Calu3 (cell line): ENCODE measurements at places on chromosomes 7 and 10.

- no peak for DNase-seq
Measured at GRCh38 chr10:88097536-88097935, 234.1 kb downstream of the PTEN start.

GRCh38 chr10:24981161-24981710, 28.8 kb upstream of the PRTFDC1 start:
- DNase-seq, result no peak

- no peak for DNase-seq
Measured at GRCh38 chr7:7769710-7770627, 51.6 kb upstream of the RPA3 start.

DNA sequence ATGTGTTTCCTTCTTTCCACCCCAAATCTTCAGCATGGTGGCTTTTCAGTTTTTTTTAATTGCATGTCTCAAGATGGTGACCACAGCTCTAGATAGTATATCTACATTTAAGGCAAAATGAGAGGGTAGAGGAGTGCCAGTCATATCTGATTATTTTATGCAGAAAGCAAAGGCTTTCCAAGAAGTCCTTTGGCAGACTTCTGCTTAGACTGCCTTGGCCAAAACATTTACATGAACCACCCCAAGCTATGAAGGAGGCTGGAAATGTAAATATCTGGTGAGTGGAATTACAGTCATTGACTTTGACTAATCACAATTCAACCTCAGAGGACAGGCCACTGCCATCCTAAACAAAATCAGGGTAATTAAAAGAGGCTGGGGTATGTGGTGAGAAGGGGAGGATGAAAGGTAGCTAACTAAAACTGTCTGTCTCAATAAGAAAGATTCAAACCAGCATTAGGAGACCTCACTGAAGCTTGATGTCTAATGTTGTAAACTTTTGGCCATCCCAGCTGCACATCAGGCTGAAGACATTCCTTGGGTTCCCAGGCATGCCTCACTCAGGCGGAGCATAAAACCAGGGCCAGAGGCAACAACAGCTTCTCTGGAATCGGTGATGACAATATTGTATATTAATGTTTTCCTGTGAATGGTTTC, 53.4 kb downstream of the PPP1R3C start:
- DNase-seq, result no peak

DNA sequence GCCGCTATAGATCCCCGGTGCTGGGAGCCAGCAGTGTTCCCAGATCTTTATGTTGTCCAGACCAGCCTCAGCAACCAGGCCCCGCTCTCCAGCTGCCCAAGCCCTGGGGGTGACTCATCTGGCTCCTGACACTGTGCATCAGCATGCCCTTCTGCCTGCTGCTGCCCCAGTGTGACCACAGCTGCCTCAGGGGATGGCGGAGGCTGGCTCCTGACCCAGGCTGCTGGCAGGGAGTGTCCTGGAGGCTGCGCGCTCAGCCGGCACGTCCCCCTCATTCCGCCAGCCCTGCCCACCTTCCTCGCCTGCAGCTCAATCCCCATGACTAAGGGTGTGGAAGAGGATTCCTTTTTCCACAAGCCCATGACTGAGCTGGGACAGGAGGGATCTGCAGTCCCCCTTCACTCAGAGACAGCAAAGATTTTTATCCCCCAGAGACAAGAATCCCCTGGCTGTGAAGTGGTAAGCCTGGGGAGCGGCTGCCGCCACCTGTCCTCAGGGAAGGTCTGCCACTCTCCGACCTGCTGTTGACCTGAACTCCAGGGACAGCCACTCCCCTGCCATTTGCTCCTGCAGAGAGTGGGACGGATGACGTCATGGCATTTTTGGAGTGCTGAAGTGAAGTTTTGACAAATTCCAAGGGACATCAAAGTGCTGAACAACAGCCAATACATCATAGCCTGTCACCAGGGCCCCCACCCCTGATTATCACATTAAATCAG, 182.8 kb upstream of the BMPER start:
- DNase-seq, result peak; percentile 75

DNA sequence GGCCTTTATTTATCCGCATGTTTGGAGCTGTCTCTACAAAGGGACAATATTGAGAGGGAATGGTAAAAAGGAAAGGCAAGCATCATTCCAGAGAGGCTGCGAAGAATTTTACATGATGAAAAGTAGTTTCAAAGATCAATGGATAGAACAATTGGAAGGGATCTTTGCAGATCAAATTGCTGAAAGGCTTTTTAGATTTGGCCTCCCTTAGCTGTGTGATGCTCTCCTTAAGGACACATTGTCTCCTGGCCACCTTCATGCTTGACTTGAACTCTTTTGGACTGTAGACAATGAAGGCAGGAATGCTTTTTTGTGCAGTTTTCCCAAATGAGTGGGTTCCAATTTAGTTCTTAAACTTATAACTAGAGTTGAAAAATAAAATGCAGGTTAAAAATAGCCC, 344.7 kb downstream of the ARL4A start:
- DNase-seq, result no peak

DNA sequence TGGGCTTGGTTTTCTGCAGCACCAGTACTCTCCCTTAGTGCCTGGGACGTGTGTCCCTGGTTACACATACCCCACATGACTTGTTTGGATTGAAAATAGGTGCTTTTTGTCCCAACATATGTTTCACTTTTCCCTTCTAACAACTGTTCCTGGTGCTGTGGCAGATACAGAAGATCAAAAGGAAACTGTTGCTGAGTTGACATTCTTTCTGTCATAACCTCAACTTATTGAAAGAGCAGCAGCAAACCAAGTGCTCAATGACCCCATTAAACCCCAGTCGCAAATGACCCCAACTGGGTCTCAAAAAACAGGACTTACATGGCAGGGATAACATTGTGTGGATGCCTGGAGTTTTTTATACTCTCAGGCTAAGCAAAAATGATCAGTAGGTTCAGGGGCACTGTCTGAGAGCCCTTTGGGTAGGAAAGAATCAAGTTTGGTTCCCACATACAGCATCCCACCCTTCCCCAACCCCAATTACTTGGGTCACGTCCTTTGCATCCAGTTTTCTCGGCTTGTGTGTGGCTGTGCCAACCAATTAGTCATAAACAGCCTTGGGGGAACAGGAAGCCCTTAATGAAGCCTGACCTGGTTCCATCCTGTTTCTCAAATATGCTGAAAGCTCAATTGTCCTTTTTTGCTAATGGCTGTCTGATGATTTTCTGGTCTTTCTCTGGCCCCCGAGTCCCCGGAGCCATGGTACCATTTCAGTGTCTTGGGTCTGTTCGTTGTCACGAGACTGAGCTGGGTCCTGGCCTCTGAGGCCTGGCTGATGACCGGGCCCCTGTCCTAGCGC, 4.9 kb downstream of the HKDC1 start:
- no peak for DNase-seq

DNA sequence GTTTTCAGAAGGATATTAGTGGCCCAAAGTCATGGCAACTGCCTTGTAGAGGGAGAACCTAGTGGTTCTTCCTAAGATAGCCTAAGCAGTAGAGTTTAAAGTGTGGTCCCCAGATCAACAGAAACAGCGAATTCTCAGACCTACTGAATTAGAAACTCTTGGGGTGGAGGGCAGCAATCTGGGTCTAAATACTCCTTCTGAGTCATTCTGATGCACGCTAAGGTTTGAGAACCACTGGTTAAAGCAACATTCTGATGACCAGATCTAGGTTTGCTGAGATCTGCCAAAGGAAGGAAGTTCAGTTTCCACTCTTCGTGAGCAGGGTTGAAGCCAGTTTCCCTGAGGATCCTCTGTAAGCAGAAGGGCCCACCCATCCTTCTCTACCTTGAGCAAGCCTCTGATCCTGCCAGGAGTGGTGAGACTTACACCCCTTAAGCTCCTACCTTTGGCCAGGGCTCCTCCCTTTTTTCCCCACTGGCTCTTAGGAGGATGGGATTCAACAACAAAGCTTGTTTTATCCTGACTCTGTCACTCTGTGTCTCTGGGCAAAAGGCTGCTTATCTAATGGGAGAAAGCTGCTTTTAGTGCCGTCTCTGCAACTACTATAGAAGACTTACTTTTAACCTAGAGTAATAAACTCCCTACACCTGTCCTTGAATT, 26.8 kb upstream of the TRUB1 start:
- no peak for DNase-seq

DNA sequence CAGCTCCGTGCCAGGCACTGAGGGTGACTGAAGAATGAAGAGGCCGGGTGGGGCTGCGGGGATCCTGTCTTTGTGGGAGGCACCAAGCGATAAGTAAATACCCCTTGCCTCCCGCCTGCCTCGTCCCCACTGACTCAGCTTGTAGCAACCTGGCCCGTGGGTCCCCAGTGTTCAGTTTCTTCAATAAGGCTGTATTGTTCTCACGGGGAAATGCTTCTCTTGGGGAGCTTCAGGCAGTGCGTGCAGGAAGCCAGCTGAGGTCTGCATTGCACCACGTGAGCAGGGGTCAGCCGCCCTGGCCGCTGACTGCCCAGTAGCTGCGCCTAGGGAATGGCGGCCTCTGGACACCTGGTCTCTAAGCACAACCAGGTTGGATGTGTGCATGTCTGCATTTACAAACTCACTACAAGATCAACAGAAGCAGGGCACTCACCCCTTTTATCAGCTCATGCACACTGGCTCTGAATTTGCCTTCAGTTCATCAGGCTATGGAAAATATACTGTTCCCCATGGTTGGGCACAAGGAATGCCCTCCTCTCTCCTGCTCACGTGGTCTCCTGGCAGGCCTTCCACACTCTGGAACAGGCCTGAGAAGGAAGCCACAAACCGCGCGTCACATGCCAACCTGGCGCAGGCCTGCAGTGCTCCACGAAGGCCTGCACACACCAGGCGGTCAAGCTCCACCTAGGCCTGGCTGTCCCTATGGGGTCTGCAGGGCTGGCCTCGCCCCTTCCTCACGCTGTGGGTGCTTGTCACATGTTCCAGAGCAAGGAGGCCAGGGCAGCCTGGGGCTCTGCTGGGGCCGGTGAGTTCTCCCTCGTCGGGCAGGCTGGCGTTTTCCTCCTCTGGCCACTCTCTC, 135.7 kb upstream of the RNF32 start:
- DNase-seq, result no peak

- DNase-seq, result no peak
Measured at GRCh38 chr10:3452173-3452626, 279.6 kb upstream of the PITRM1 start.
